GDM1 (cell line): ENCODE measurements at places on chromosomes 2 and 18.

DNA sequence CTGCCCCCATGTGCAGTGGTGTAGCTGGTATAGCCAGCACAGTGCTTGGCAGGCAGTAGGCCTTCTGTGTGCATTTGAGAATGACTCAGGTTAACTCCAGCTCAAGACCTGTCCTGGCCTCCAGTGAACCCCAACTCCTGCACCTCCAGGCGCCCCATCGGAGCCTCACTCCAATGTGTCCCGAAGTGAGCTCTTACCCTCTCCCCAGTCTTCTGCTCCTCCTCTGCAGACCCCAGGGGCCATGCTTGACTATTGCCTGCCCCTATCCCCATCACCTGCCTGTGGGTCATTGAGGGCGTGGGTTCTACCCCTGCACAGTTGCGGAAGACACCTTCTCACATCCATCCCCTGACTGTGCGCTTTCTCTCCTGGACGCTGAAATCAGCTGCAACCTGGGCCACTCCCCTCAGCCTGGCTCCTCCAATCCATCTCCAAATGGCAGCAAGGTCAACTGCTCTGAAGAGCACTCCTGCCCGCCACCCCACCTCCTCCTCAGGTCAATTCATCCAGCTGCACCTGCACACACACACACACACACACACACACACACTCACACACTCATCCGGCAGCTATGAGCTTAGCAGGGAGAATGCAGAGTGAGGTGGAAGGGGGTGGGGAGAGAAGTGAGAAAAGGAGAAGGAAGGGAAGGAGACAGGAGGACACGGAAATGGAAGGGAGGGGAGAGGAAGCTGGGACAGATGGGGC is 130.3 kb upstream of the GLI2 start:
- DNase-seq: peak; percentile 51

- no peak for DNase-seq
Observed at GRCh38 chr2:3222636-3223035, 155.0 kb downstream of the EIPR1 start.

- DNase-seq: no peak
Observed at GRCh38 chr18:3179430-3180089, 40.2 kb downstream of the MYOM1 start.

DNA sequence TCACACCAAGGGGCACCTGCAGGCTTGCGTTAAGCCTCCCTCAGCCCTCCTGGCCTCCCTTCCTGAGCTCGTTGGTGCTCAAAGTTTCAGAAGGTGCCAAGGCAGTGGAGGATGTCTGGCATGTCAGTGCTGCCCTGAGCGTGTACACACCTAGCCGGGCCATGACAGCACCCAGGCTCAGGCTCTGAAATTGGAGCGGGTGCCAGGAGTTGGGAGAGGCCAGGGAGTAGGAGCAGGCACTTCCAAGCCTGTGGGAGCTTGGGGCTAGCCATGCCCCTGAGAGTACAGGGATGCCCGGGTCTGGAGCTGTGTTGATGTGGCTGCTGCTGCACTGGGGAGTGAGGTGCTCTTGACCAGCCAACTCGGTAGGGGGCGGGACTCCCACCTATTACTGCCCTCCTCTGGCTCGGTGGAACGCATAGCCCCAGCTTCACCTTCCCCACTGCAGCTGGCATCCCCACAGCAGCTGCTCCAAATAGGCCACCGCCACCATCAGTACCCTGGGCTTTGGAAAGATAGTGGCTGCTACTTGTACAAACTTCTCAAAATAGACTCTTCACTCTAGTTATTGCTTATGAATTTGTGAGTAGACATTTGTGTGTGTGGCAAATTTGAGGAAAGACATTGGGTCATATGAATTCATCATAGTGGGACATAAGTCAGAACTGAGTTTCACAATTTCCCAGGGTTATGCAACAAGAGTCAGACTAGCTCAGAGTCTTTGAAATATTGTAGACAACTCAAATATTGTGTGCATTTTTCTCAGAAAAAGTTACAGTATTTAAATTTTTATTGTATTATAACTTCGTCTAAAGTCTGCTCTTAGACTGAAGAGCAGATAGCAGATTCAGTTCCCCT is 6.8 kb upstream of the PCARE start:
- no peak for DNase-seq

DNA sequence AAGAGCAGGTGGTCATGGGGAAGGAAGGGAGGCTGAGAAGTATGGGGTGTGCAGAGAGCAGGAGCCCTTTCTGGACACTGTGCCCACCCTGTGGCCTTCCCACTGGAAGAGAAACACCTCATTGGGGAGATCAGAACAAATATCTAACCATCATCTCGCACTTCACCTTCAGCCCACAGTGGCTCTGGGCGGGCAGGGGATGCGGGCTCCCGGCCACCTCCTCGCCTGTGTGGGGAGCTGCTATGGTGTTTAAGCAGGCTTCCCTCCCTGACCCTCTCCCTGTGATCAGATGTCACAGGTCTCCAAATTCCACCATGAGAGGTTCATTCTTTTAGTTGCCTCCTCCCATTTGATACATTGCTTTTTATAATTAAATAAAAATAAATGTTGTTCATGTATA is 5.0 kb downstream of the FBLN7 start:
- DNase-seq: no peak

GRCh38 chr2:101528501-101528900 is 53.6 kb upstream of the RFX8 start:
- no peak for DNase-seq

- DNase-seq: no peak
Observed at GRCh38 chr2:33256162-33256755, 220.2 kb upstream of the RASGRP3 start.

- no peak for DNase-seq
Observed at GRCh38 chr2:133718688-133719201, 150.5 kb upstream of the NCKAP5 start.

GRCh38 chr2:236180831-236181453 is 12.8 kb upstream of the GBX2 start:
- no peak for DNase-seq

- DNase-seq: no peak
Observed at GRCh38 chr2:9115229-9115628, 91.4 kb upstream of the ASAP2 start.

DNA sequence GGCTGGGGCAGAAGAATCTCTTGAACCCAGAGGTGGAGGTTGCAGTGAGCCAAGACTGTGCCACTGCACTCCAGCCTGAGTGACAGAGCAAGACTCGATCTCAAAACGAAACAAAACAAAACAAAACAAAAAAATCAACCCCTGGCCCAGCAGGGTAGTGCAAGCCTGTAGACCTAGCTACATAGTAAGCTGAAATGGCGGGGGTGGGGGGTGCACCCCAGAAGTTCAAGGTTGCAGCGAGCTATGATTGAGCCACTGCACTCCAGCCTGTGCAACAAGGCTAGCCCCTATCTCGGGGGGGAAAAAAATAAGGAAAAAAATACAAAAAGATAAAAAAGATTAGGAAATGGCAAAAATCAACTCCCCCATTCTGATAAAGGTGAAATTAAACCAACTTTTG is 6.4 kb downstream of the ATL2 start:
- no peak for DNase-seq

DNA sequence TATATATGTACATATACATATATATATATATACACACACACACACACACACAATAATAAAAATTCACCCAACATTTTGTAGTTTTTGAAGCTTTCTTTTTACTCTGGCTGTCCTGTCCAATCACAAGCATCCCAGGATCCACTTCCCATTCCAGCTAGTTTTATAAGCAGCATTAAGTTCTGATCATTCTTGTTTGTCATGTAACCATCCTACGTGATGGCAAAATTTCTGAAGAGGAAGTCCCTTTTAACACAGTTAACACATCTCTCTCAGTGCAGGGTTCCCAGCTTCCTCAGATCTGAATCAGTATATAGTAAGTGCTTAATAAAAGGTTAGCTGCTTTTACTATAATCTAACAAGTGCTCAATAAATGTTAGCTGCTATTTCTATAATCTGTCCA is 26.4 kb downstream of the MYOM1 start:
- no peak for DNase-seq

- DNase-seq: no peak
Observed at GRCh38 chr2:148920559-148920958, 45.5 kb downstream of the KIF5C start.

- DNase-seq: no peak
Observed at GRCh38 chr2:231988179-231988866, 26.8 kb downstream of the DIS3L2 start.

- no peak for DNase-seq
Observed at GRCh38 chr18:48680339-48681250, 141.8 kb downstream of the CTIF start.

DNA sequence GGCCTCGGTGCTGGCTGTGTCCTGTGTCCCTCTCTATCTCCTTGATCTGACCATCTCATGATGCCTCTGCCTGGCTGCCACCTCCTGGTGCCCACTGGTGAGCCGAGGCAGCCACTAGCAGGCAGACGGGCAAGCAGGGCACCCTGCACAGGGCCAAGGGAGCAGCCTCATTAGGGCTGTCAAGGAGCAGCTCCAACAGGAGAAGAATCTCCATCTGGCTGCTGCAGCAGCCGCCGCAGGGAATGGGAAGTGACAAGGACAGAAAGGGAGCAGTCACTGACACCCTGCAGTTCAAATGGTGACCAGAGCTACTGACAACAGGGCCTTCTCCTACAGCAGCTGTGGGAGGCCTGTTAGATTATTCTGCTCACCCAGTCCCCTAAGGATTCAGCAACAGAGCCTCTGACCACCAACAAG is 32.6 kb downstream of the ALPK2 start:
- no peak for DNase-seq

DNA sequence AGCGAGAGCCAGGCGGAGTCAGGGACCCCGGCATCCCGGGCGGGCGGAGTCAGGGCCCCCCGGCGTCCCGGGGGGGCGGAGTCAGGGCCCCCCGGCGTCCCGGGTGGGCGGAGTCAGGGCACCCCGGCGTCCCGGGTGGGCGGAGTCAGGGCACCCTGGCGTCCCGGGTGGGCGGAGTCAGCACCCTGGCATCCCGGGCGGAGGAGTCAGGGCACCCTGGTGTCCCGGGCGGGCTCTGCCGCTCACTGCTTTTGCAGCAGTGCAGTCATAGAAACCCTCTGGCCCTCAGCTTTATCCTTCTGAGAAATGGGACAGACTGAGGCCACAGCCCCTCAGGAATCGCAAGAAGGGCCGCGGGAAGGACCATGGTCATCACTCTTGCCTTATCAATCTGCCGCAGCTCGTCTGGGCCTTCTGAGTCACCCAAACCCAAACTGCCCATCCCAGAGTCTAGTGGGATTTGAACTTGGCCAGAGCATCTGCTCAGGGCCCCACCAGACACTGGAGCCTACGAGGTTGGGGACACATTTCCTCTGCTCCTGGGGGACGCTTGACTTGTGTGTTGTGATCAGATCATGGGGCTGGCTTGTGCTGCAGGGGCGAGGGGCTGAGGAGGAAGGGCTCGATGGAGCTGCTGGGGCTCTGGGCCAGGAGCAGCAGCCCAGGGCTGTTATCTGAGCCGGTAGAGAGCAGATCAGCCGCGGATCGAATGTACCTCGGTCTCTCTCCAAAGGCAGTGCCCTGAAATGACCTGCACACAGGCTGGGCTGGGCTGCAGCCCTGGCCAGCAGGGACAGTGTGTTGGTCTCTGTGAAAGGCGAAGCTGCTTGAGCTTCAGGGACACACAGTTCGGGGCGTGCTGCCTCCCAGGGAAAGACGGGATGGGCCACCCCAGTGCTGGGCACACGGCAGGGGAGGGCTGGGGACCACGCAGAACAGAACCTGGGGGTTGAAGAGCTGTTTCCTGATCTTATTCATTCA is 290.1 kb upstream of the HDAC4 start:
- DNase-seq: no peak

DNA sequence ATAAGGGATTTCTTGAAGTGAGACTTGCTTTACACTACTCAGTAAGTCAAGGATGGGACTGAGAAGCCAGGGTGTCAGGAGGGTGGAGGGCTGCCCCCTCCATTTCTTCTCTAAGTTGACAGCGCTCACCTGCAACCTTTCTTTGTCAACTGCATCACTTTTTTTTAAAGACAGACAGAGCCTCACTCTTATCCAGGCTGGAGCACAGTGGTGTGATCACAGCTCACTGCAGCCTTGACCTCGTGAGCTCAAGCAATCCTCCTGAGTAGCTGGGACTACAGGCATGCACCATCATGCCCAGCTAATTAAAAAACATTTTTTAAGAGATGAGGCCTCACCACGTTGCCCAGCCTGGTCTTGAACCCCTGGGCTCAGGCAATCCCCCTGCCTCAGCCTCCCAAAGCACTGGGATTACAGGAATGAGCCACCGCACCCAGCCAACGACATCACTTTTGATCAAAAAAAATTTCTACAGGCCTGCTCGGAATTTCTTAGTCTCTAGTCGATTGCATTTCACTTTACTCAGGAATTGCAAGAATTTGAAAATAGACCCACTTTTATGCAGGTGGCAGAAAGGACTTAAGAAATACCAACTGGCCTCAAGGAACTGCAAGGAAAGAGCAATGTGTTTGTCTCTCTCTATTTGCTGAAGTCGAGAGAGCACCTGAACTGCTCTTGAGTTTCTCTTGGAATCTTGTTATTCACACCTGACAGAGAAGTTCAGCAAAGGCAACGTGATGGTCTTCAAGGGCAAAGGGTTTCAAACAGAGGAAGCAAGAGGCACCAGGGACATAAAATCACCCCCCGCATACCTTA is 101.4 kb downstream of the MYOM1 start:
- no peak for DNase-seq

- DNase-seq: no peak
Observed at GRCh38 chr2:55418512-55419232, 984 bp downstream of the CCDC88A start.

GRCh38 chr18:23194155-23194996 is 59.1 kb downstream of the CABLES1 start:
- no peak for DNase-seq

DNA sequence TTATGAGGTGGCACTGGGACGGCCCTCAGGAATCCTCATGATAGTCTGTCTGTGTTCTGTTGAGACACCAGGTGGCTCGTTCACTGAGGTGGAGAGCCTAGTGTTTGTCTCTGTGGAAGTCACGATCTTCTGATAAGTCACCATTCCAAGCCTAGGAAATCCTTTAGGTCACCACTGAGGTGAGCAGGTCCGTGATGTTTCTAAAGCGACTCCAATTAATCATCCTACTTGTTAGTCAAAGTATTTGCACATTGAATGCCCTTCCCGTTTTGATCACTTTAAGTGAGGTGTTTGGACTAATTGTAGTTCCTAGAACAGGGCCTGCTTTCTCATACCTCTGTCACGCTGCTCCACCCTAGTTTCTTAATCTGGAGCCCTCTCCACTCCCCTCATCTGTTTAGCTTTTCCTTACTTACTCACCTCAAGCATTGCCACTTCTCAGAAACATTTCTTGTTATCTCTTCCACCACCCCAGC is 28.0 kb upstream of the DSG3 start:
- no peak for DNase-seq

GRCh38 chr2:16394072-16394985 is 271.3 kb downstream of the CYRIA start:
- DNase-seq: no peak

GRCh38 chr2:24919506-24920097 is 435 bp downstream of the ADCY3 start:
- no peak for DNase-seq

DNA sequence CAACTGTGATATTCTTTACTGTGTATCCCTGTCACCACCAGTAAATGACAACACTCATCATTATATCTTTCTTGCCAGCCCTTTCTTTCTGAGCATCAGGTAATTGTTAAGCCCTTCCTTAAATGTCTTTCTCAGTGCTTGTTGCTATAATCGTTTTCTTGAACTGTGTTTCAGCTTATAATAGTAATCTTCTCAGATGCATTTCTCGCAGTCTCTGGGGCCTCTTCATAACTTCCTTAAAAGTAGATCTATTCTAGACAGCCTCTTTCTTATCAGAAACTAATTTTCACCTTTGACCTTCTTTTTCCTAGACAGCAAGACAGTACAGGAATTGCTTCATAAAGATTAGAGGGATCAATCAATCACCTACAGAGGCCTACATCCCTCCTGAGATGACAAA is 648.1 kb downstream of the CPS1 start:
- DNase-seq: no peak
